Neural crest cell (in vitro differentiated cells): ENCODE measurements at places on chromosomes 7 and 10. TPM values are rescaled to one million over a fixed set of nuclear protein-coding genes. Genes with fewer than 3 reads are reported as not detected.

TWNK gene
- total RNA-seq = 14.3 and 14.6 TPM in 2 replicates

UBE3C gene
- total RNA-seq = 46.1 and 46.8 TPM in 2 replicates

ZEB1 gene
- total RNA-seq = 38.7 and 40.0 TPM in 2 replicates

MYL10 gene
- not detected in 2 replicates for total RNA-seq

ZNF37A gene
- total RNA-seq = 16.8 and 19.3 TPM in 2 replicates

BTBD16 gene
- not detected in 2 replicates for total RNA-seq

HMX3 gene
- not detected in 2 replicates for total RNA-seq

TAS2R3 gene
- total RNA-seq = 1.8 and 2.2 TPM in 2 replicates

BHLHA15 gene
- total RNA-seq = not detected in 2 replicates

OR6B1 gene
- total RNA-seq = not detected in 2 replicates

DIP2C gene
- total RNA-seq = 21.7 and 22.7 TPM in 2 replicates

SHH gene
- not detected in 2 replicates for total RNA-seq
